Stimulated activated CD8-positive, alpha-beta memory T cell treated with anti-CD3 and anti-CD28 coated beads, Interleukin-4, amount 100 ng/mL, for 24 hours (primary cell): ENCODE measurements at places on chromosomes 4 and X.

GRCh38 chr4:109155084-109155483 lies 147.4 kb downstream of the COL25A1 start:
- no peak for DNase-seq

GRCh38 chrX:14528629-14529289 lies 577 bp upstream of the GLRA2 start:
- DNase-seq: peak; percentile 32

DNA sequence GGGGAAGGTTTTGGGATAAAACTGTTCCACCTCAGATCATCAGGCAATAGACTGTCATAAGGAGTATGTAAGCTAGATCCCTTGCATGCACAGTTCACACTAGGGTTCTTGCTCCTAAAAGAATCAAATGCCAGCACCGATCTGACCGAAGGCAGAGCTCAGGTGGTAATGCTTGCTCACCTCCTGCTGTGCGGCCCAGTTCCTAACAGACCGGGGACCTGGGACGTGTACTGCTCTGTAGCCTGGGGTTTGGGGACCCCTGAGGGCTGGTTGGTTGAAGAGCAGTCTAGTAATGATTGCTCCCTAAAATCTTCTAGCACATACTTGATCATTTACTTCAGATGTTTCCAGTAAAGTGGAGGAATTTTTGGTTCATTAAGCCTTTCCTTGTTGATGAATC lies 173.1 kb upstream of the SLIT2 start:
- no peak for DNase-seq

GRCh38 chr4:119152741-119153140 lies 17.1 kb downstream of the MYOZ2 start:
- DNase-seq: no peak

DNA sequence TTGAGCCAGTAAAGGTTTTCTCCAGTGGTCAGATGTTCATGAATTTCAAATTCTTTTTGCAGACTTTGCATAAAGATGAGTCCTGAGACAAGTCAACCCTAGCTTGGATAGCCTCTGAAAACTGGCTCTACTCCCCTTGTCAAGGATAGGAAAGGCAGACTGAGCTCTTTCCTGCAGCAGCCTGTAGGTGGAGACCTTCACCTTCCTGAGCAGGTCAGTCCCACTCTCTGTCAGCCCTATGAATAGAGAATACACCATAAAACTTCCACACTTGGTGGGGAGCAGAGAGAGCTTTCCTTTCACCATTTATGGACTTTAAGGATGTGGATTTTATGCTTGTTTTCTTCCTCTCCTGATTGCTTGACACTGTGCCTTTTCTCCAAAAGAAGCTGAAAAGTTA lies 41.9 kb downstream of the PCDH19 start:
- no peak for DNase-seq

- DNase-seq: no peak
Measured at GRCh38 chr4:39029752-39030694, 2.2 kb downstream of the TMEM156 start.

DNA sequence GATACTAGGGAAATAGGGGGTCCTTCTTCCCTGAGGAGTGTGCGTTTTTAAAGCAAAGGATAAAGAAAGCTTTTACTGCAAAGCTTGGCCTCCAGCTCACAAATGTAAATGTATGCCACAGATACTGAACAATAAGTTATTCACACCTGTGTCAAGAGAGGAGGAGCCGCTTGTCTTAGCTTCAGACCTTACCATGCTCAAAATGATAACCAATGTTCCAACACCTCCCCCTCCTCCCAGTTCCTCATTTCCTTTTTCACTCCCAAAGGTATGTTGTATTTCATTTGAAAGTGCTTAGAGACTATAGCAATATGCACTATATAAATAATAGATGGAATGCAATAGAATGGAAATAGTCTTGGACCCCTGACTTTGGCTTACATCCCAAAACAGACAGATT lies 47.0 kb upstream of the RAPGEF2 start:
- no peak for DNase-seq

DNA sequence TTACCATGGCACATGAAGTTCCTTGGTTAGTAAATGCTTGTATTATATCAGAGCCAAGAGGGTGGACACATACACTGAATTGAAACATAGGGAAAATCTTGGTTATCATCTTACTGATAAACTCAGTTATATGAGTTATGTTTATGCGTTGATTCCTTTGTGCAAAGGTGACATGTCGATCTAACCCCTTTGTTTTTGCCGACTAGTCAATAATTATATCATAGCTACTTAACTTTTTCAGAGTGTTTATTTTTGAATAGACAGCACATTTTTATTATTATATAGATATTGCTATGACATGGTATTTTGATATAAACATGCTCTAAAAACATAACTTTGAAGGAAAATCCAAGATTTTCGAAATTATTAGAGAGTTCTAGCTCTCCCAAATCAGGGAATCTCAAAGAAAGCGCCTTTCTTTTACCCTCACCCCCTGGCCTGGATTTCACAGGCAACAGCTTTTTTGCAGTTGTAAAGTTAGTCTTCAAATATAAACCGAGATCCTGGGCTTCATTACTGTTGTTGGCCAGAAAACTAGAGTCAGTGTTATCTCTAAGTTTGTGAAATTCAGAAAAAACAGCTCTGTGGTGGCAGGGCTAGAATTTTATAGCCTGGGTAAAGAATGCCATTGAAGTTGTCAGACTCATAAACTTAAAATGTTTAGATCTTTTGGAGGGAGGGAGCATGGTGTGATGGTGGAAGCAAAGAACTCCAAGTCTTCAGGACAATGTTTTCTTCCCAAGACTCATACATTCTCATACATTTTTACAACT lies 45.8 kb upstream of the PITX2 start:
- no peak for DNase-seq

GRCh38 chr4:156939801-156940200 lies 31.8 kb downstream of the PDGFC start:
- no peak for DNase-seq

DNA sequence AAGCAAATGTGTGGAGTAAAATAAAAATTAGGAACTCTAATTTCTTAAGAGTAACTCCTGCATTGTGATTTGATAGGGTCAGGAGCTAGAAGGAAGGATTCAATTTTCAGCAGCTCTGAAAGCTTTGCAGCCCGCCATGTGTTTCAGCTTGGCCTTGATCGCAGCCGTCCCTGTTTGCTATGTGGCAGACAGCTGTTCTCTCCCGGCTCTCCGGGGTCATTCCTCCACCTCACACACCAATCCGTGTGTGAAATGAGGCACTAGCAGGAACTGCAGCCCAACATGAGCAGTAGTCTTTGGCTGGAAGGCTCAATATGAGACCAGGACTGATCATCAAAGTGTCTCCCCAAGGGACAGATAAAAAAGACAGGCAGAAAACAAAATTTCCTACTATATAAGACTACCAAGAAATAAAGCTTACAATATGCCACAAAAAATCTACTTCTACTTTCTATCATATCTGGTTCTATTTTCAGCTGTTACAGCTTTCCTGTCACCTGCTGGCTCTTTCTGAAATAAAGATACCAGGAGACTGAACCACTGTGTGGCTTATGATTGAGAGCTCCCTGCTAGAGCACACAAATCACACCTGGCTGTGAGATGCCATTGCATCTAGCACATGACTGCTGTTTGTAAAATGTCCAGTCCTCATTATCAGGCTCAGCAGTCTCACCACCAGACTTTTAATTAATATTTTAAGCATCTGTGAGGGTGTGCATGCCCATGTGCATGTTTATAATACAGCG lies 44.1 kb upstream of the SEC24B start:
- no peak for DNase-seq
